ENCODE measurements at places on chromosomes 16 and 17.

DNA sequence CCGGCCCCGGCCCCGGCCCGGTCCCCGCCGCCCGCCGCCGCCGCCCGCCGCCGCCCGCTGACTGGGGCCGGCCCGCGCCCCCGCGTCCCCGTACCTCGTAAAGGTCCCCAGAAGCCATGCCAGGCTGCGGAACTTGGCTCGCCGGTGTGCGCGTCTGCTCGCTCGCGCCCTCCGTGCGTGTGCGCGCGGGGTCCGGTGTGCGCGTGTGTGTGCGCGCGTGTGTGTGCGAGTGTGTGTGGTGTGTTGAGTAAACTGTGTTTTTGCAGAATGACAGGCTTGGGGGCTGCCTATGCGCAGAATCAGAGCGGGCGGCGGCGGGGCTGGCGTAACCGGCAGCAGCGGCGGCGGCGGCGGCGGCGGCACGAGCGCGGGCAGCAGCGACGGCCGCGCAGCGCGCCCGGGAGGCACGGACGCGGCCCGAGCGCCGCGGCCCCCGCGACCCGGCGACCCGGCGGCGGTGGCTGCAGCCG is 307 bp downstream of the CDYL2 start:
- no peak for DNase-seq

DNA sequence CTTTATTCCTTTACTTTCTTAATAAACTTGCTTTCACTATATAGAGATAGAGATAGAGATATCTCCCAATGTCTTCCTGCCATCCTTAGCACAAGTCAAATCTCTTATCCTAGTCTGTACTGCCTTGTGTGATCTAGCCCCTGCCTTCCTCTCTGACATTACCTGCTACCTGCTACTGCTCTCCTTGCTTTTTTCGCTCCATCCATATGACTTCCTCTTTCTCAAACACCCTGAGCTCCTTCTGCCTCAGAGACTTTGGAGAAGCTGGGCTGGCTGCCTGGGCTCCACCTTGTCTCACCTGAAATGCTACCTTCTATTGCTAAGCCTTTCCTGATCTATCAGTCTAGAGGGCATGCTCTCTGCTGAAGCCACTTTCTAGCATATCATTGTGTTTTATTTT is 24.7 kb upstream of the WSB1 start:
- no peak for DNase-seq

GRCh38 chr17:75749545-75750389 is 15.2 kb downstream of the GALK1 start:
- DNase-seq, result peak; percentile 35

DNA sequence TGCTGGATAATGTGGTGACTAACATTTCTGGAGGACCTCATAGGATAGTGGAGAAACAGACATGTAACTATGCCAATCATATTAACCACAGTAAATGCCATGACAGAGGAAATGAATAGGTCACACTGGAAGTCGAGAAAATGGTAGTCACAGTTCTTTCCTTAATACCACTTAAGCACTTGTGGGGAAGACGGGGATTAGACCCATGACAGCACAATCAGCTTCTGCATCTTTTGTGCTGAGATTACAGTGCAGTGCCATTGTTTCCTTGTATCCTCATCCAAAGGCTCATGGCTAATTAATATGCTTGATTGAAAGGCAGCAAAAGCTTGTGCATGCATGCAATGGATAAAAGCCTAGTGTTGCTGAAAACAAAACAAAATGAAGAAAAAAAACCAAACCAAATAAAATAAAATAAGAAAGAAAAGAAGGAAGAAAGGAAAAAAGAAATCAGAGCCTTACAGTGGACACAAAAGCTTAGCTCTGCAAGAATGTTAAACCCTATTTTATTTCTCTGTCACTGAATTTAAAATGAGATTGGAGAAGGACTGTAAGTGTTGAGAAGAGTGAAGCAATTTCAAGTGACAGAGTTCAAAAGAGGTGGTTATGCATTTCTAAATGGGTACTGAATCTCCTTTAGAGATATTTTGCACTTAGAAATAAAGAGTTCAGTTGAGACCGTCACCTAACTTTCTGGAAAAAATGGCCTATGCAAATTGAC is 1011.9 kb downstream of the CDH8 start:
- no peak for DNase-seq

DNA sequence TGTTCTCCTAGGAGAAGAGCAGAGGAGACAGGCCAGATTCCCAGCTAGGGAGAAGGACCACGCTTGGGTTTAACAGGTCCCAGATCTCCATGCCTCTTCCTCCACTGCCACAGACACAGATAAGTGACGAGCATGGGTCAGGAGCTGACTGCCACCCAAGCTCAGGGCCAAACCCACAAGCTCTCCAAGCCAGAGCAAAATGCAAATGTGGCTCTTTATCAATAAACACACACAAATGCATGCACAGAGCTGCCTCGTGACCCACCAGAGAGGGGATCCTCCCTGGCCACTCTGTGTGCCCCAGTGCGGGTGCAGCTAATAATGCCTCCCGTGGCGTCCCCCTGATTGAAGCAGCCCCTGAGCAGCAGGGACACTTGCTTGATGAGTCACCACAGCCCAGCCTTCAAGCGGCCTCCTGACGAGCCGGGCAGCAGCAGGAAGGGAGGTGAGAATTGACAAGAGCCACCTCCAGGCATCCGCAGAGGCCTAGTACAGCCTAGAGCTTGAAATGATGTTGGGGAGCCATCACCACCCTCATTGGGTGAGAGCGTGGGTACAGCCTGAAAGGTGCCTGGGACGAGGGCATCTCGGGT is 143.9 kb downstream of the CCDC182 start:
- DNase-seq, result no peak

- no peak for DNase-seq
These were observed 42.9 kb downstream of the CCDC42 start for GRCh38 chr17:8701754-8702153.

DNA sequence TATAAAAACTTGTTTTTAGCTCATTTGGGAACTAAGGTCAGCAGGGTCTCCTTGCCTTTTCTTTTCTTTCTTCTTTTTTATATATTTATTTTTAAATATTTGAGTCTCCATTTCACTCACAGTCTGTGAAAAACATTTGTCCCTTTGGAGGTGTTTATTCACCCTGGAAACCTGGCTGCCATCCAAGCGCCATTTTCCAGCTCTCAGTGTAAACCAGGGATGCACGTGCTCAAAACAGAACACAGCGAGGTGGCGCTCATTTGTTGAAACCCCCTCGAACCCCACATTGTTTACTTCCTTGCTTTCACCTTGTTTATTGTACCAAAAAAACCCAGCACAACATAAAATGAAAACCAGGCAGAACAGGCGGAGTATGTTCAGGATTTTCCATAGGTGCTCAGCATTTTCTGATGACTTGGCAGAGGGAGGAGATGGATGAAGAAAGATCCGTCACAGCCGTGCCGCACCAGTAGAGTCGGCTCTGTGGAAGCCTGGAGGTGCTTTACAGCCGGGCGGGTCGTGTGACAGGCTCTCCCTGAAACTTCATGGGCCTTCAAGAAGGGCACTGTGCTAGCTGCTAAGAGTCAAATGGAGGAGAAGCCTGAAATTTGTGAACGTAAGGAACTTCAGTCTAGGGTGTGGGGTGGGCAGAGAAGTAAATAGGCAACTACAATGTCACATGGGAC is 284.4 kb downstream of the FOXL1 start:
- no peak for DNase-seq

- DNase-seq, result no peak
These were observed 31.5 kb upstream of the B4GALNT2 start for GRCh38 chr17:49101054-49101534.

GRCh38 chr16:85422196-85422631 is 190.9 kb upstream of the GSE1 start:
- DNase-seq, result no peak

DNA sequence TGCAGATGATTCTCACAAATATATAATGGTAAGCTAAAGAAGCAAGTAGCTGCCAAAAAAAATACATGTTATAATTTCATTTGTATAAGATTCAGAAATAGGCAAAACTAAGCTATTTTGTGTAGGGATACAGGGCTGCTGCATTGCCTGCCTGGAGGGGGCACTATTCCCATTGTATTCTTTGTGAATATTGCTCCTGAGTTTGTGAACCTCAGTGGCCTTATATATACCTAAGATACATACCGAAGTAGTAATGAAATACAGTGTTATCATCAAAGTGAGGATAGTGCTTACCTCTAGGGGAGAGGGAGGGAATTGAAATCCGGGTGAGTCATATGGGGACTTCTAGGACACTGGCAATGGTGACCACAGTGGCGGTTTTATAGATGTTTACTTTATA is 53.5 kb downstream of the C17orf58 start:
- no peak for DNase-seq

DNA sequence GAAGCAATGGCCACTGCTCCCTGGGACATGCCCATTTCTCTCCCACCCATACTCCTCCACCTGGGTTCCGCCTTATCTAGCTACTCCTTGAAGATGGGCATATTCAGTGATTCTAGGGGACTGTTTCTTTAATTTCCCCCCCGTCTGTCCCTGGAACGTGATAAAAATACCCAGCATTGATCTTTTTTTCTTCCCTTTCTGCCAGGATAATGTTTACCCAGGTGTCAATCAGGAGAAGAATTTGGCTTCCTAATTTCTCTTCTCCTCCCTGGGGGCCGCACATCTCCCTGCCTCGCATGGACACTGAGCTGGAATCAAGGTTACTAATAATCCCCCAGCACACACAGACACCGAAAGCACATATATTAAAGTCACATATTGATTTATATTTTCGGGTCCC is 35.2 kb downstream of the DCAKD start:
- no peak for DNase-seq

GRCh38 chr16:54654429-54654828 is 276.2 kb upstream of the IRX5 start:
- DNase-seq, result no peak

DNA sequence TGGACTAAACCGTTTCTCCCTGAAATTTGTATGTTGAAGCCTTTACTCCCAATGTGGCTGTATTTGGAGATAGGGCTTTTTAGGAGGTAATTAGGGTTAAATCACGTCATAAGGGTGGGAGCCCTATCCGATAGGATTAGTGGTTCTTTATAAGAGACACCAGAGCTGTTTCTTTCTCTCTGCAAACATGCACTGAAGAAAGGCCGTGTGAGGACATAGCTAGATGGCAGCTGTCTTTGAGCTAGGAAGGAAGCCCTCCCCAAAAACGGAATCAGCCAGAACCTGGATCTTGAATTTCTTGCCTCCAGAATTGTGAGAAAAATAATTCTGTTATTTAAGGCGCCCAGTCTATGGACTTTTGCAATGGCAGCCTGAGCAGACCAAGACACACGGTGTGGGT is 14.1 kb downstream of the ODF4 start:
- no peak for DNase-seq

GRCh38 chr16:53908731-53909130 is 204.8 kb downstream of the FTO start:
- no peak for DNase-seq

GRCh38 chr17:50144845-50145531 is 5.5 kb downstream of the PPP1R9B start:
- DNase-seq, result no peak

DNA sequence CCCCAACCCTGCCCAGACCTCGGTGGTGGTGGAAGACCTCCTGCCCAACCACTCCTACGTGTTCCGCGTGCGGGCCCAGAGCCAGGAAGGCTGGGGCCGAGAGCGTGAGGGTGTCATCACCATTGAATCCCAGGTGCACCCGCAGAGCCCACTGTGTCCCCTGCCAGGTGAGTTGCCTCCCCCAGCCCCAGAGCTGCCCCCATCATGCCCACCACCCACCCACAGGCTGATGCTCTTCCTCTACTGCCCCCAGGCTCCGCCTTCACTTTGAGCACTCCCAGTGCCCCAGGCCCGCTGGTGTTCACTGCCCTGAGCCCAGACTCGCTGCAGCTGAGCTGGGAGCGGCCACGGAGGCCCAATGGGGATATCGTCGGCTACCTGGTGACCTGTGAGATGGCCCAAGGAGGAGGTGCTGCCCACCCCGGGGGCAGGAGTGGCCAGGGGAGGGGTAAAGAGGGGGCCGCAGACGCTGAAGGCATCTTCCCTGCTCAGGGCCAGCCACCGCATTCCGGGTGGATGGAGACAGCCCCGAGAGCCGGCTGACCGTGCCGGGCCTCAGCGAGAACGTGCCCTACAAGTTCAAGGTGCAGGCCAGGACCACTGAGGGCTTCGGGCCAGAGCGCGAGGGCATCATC is 8.4 kb downstream of the GALK1 start:
- DNase-seq, result no peak

DNA sequence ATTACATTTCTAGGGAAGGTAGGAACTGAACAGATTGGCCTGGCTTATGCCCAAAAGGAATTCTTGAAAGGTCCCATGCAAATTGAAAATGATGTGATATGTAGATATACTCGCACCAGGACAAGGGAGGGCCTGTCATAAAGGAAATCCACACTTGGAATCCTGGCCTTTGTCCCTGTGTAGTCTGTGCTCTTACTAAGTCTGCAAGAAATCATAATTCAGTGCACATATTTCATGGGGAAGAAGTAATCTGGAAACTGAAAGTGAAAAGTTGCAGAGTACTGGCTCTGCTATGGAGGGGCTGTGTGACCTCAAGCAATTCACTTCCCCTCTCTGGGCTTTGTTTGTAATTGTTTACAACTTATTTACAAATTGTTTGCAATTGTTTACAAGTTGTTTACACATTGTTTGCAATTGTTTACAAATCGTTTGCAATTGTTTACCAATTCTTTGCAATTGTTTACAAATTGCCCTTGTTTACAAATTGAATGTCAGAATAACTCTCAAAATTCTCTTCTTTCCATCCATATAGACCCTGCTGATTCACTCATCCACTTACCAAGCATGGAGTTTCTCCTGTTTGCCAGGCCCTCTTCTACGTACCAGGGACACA is 12.9 kb downstream of the SCNN1G start:
- DNase-seq, result no peak

DNA sequence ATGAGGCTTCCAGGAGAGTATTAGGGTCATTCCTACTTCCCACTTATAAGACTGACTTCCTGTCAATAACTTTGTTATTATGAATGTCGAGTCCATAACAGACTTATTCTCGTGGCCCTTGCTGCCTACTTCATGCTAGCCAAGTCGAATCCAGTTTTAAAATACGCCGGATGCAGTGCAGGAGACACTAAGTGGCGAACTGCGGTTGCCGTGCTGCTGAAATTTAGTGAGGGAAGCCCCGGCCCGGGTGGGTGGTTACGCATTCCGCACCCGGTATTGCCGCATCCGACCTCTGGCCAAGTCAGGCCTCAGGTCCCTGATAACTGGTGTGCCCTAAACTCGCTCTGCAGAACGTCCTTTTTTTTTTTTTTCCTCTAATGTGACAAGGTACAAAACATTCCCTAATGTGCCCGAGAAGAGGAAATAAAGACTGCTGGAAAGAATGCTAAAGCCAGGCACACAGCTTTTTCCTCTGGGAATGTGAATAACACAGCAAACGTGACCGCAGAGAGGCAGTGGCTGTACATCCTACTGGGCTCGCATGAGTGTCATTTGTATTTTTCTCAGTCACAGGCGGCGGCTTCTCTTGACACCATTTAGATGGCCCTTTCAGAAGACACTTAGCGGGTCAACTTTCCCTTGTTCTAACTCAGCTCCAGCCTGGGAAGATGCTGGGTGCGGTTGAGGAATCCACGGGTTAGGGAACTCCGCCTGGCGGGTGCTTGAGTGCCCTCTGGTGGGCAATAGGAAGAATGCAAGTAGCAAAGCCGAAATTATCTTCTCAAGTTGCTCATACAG is 7.1 kb upstream of the AKTIP start:
- no peak for DNase-seq
